Right atrium auricular region (tissue), 2 donors: ENCODE measurements at places on chromosomes 7 and 10.

DNA sequence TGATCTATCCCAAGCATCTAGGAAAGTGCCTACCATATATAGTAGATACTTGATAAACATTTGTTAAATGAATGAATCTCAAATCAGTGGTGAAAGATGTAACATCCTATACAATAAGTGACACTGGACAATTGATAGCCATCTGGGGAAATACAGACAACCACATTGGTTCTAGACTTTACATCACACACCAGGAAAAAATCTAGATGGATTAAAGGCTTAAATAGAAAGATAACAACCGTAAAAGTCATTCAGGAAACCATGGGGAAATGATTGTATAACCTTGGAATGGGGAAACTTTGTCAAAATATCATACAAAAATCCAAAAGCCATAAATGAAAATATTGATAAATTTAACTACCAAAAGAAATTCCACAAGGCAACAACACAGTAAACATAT is 7.0 kb upstream of the GARIN1A start:
- DNase-seq: no peak

GRCh38 chr7:57198801-57199200 is 66.6 kb upstream of the ZNF479 start:
- no peak for DNase-seq

GRCh38 chr7:79118143-79118542 is 335.3 kb downstream of the MAGI2 start:
- DNase-seq: no peak

GRCh38 chr10:96586419-96587263 is at the start of gene TM9SF3:
TSS of gene TM9SF3 (minus strand) at chr10:96587012. CDS start at chr10:96586835, 177 bp downstream.
- peak; percentile 90 for DNase-seq

DNA sequence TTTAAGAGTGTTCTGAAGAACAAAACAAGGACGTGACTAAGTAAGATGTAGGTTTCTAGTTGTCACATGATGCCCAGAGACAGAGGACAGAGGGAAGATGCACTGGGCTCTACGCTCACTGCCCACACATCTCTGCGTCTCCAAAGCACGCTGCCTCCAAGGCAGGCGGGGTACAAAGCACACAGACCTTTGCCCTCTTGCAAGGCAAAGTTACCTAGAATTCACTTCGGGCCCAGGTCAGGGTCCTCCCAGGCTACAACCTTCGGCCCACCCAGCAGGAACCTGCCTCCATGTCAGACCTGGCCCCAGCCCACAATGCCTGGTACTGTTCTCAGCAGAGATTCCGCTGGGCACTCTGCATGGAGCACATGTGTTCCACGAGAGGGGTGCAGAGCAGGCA is 26.5 kb downstream of the GRB10 start:
- DNase-seq: no peak

GRCh38 chr7:111508387-111508786 is 53.9 kb downstream of the IMMP2L start:
- DNase-seq: no peak

GRCh38 chr7:29229066-29229465 is 34.5 kb downstream of the CHN2 start:
- DNase-seq: no peak

- DNase-seq: no peak
These were observed 694.8 kb downstream of the PHTF2 start for GRCh38 chr7:78493401-78493800.

GRCh38 chr7:133135451-133135850 is 53.6 kb upstream of the CHCHD3 start:
- no peak for DNase-seq

DNA sequence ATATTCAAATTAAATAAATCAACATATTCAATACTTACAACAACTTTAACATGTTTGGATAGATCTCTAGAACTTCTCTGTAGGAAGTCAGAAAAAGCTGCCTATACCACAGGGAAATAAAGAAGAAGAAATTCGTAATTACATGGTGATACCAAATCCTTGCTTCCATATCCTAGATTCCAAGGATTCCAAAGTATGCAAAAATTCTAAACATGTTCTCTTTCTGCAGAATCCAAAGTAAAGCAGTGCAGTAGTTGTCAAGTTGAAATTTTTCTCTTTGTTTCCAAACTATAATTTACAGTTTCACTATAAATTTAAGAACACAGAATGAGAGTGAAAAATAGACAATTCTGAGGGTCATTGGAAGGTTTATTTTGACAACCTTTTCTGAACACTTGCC is 233.7 kb upstream of the PTN start:
- DNase-seq: no peak

DNA sequence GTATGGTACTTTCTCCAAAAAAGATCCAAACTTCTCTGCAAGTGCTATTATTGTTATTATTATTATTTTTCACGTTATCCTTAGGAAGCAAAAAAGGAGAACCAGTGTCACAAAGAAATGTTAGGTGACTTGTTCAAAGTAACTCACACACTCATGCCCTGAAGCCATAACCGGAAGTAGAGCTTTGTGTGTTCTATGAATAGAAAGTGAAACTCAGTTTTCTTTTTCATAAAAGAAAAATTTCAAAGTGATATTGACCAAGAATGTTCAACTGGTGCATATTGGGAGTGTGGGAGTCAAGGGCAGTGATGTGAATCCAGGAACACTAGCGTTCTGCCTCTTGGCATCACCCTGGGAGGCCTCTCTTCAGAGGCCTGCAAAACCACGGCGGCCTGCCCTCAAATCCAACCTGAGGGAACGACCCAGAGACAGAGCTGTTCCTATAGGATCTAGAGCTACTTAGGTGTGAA is 106.1 kb downstream of the PRKCQ start:
- no peak for DNase-seq

DNA sequence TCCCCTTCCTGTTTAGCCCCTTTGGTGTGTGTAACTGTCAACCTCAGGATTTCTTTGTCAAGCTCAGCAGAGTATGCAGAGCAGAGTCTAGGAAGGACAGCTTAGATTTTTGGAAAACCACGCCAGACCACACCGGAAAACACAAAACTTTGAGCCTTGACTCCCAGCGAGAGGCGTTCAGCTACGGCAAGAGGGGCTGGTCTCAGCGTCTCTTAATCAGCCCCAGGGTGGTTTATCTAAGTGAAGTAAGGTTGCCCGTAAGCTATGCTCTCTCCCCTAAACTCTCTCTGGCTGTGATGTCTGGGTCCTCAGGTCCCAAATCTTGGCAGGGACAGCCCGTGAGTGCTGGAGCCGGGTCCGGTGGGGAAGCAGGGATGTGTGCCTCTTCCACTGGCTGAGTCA is 230.9 kb downstream of the KLF6 start:
- DNase-seq: no peak
